ENCODE measurements at places on chromosomes 3 and 15.

- no peak for DNase-seq
Observed at GRCh38 chr3:72738752-72739530, 109.3 kb downstream of the SHQ1 start.

DNA sequence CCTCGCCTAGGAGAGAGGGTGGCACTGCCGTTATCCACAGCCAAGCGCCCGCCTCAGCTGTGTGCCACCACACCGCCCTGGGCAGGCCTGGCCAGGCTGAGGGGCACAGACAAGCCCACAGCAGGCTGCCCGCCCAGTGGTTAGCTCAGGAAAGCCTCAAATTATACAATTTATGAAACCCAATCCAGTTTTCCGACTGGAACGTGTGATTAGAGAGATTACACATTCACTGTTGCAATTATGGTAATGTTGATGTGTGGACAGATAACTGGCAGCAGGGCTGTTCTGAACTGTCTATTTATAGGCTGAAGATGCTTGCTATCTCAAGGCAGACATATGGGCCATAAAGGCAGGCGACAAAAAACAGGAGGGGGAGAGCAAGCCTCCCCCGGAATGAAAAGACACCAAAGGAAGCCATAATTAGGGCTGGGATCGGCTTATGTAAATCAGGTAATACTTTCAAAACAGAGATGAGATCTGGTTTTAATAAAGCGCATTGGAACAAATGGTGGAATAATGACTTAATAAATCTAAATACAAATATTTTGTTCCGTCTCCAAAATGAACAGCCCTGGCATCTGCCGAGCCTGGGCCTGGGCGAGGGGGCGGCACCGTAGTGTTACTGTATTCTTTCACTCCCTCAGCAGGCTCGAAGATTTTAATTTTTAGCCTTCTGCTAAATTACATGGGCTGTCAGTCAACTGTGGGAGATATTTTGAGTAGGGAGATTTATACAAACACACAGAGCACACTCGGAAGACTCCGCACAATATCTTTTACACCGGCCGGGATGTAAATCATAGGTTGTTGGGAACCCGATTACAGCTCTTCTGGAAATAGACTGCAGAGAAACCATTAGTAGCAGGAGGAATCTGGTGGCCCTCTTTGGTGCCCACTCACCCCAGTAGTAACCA, 103.1 kb upstream of the TLE3 start:
- no peak for DNase-seq

DNA sequence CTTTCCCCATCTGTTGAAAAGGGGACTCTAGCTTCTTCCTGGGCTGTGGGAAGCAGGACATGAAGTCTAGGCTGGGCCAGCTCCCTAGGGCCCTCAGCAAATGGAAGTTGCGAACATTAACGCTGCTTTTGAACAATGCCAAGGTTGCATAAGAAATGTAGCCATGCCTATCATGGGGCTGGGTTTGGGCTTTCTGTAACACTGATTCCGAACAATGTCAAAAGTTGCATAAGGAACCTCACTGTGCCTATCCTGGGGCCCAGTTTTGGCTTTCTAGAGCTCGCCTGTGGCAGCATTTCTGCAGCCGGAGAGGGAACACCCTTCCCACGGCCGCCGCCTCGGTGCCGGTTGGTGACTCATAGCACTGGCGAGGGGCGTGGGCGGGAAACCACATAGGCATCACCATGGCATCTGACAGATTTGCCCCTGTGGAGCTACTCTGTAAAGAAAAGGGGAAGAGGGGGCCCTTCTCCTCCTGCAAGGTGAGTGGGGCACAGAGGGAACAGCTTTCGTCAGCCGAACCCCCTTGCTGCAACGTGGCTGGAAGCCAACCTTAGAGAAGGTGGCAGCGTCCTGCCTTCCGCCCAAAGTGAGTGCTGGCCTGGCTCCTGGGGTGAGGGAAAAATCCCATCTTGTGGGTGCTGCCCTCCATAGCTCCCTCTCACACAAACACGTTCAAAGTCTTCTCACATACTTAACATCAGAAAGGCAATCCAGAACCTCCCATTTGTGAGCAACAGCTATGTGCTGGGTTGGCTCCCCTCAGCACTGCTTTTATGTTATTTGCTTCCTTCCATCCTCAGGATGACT, 46.6 kb upstream of the ATP2B2 start:
- DNase-seq = peak; percentile 30

DNA sequence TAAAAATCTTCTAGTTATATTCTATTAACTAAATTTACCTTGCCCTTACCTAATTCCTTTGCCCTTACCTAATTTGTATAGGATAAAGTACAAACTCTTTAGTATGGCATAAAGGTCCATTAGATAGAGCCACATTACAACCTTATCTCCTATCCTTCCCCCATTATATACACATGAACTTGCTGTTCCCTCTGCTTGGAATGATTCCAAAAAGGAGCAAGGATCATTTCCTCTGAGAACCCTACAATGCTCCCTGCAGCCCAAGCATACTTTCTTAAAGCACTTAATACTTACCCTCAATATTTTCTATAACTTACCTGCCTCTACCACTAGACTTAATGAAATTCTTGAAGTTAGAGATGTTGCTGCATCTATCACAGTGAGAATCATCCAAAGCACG, 118.9 kb upstream of the CCDC54 start:
- DNase-seq = no peak

DNA sequence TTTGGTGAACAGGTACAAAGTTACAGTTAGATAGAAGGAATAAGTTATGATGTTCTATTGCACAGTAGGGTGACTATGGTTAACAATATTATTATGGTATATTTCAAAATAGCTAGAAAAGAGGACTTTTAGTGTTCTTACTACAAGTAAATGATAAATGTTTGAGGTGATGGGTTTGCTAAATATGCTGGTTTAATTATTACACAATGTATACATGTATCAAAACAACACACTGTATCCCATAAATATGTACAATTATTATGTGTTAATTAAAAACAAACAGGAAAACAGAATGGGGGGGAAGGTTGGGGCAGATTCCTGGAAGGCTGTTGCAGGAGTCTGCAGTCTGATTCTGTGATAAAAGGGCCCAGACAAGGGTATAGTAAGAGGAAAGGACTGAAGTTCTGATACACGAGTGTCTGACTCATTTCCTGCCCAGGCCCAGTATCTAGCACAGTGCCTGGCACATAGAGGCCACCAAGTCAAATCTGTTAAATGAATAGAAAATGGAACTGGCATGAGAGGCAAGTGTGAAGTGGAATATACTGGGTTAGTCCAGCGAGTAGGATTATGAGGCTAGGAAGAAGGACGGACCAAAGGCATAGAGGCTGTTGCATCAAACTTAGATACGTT, 7.2 kb upstream of the ENTPD3 start:
- no peak for DNase-seq

- DNase-seq = peak; percentile 5
Observed at GRCh38 chr3:121870717-121871116, 23.5 kb upstream of the SLC15A2 start.

GRCh38 chr15:92466834-92467233, 73.2 kb downstream of the ST8SIA2 start:
- DNase-seq = no peak

DNA sequence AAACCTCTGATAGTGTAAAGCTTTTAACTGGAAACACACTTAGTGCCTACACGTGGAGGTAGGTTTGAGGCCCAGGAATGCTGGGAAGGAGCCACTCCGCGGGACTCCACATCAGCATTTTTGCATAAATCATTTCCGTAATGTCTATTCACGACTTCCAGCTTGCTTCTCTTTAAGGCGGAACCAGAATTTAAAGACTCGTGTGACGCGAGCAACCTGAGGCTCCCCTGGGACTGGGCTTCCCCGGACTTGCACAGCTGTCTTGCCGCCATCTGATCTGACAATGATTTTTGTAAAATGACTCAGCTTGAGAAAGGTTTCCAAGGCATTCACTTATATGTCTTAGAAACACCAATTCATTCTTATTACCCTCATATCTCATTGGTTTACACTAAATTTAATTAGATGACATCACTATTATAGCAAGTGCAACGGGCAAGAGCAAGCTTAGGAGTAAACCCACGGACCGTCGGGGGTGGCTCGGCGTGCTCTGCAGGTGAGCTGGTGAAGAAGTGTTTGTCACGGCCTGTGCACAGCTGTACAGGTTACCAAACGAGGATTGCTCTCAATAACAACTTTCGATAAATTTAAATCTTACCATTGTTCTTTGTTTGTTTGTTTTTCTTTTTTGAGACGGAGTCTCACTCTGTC, 95.2 kb downstream of the CHSY1 start:
- DNase-seq = peak; percentile 73
